Muscle of leg (tissue), 16 donors: ENCODE measurements at places on chromosomes 3 and 15. TPM values are rescaled to one million over a fixed set of nuclear protein-coding genes. Genes with fewer than 3 reads are reported as not detected.

VPS8 gene
- polyA plus RNA-seq = 44.0 TPM

BFSP2 gene
- polyA plus RNA-seq = not detected

GP5 gene
- 0.23 TPM for polyA plus RNA-seq

GRCh38 chr3:42262525-42262924 lies 3.5 kb downstream of the CCK start:
- peak; percentile 31 for DNase-seq

- DNase-seq = peak; percentile 17
Measured at GRCh38 chr3:179768080-179768479, 115.2 kb downstream of the USP13 start.

GRCh38 chr3:117630469-117630868 lies 920.9 kb downstream of the TUSC7 start:
- peak; percentile 46 for DNase-seq

DNA sequence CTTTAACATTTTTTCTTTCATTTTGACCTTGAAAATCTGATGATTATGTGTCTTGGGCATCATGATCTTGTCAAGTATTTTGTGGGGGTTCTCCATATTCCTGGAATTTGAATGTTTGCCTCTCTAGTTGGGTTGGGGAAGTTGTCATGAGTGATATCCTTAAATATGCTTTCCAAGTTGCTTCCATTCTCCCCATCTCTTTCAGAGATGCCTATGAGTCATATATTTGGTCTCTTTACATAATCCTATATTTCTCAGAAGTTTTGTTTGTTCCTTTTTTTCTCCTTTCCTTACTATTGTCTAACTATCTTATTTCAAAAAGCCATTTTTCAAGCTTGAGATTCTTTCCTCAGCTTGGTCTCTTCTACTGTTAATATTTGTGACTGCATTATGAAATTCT lies 69.0 kb upstream of the CCDC80 start:
- no peak for DNase-seq

DNA sequence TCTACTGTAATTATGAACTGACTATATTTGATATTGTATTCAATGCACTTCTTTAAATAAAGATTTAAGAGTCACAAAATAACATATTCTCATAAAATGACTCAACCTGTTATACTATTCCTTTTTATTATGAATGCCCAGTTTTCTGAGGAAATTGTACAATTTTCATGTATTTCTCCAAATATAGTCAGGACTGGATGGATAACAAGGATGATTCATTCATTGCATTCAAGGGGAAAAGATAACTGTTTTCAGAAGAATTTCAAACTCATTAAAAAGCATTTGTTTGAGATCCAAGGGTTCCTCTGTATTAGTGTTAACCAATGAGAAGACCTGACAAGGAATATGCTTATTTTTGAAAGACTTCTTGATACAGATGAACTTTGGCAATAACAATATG lies 163.7 kb downstream of the MEIS2 start:
- DNase-seq = no peak

DNA sequence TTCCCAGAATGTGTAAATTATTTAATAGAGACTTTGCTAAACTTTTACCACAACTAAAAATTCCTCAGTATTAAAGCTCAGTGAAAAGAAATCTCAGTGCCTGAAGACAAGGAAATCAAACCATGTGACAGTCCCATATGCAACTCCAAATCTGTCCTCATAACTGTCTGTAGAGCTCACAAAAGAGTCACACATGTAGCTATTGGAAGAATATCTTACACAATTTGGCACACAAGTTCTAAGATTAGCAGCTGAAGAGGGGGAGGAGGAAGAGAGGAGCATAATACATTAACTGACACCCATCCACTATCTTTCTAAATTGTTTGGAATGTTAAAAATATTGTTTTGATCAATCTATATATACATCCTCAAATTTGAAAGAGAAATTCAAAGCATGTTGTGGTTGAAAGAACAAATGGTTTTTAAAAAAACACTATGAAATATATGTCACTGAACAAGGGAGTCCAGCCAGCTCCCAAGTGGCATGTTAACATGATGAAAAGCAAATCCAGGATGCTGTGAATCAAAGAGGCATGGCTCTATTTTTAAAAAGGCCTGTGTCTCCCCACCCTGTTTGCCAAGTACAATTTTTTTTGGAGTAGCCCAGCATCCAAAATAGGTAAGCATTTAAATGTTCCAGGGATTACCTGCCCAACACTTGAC lies 126.3 kb upstream of the NANOGP8 start:
- DNase-seq = no peak

DNA sequence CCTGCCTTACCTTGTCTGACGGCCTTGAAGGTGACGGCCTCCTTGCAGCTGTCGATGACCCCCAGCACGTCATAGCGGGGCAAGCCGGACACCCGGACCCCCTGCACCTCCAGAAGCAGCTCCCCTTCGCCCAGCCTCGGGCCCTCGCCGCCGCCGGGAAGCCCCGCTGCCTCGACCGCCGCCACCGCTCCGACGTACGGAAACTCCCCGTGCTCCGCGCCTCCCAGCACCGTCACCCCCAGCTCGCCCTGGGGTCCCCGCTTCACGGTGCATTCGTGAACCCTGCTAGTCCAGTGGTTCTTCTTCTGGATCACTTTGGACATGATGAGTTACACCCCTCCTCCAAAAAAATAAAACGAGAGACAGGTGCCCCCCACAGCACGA lies 740 bp downstream of the MAGI1 start:
- DNase-seq = no peak

TERB2 gene
- polyA plus RNA-seq = not detected

DNA sequence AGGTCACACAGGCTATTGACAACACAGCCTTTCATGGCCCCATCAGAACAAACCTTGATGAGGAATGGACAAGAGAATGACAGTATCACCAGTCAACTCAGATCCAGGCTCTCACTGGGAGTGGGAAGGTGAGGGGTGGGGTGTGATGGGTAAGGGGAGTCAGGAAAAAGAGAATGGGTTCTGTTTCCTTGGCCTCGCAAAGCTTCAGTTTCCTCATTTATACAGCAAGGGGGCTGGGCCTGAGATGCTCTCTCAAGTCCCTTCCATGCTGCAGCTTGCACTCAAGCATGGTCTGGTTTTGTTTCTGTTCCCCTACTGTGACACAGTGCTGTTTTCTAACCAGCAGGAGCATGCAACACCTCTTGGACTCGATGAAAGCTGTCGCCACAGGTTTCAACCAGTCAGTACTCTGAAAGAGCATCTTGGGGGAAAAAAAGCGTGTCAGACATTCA lies 65.7 kb upstream of the IL12A start:
- DNase-seq = no peak

DNA sequence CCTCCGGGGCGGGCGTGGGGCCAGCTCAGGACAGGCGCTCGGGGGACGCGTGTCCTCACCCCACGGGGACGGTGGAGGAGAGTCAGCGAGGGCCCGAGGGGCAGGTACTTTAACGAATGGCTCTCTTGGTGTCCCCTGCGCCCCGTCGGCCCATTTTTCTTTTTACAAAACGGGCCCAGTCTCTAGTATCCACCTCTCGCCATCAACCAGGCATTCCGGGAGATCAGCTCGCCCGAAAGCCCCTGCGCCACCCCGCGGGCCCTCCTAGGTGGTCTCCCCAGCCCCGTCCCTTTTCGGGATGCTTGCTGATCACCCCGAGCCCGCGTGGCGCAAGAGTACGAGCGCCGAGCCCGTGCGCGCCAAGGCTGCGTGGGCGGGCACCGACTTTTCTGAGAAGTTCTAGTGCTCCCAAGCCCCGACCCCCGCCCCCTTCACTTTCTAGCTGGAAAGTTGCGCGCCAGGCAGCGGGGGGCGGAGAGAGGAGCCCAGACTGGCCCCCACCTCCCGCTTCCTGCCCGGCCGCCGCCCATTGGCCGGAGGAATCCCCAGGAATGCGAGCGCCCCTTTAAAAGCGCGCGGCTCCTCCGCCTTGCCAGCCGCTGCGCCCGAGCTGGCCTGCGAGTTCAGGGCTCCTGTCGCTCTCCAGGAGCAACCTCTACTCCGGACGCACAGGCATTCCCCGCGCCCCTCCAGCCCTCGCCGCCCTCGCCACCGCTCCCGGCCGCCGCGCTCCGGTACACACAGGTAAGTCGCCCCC lies at the start of gene THBS1:
TSS of gene THBS1 (plus strand) at position 595 of the 757 bp plus-strand sequence. CDS start 779 bp downstream, outside the sequence.
- peak; percentile 97 for DNase-seq

- DNase-seq = no peak
Measured at GRCh38 chr15:68683551-68683950, 104.8 kb downstream of the CORO2B start.

ARL14 gene
- polyA plus RNA-seq = not detected

- DNase-seq = peak; percentile 46
Measured at GRCh38 chr3:87696124-87697013, 362.4 kb downstream of the CGGBP1 start.

DNA sequence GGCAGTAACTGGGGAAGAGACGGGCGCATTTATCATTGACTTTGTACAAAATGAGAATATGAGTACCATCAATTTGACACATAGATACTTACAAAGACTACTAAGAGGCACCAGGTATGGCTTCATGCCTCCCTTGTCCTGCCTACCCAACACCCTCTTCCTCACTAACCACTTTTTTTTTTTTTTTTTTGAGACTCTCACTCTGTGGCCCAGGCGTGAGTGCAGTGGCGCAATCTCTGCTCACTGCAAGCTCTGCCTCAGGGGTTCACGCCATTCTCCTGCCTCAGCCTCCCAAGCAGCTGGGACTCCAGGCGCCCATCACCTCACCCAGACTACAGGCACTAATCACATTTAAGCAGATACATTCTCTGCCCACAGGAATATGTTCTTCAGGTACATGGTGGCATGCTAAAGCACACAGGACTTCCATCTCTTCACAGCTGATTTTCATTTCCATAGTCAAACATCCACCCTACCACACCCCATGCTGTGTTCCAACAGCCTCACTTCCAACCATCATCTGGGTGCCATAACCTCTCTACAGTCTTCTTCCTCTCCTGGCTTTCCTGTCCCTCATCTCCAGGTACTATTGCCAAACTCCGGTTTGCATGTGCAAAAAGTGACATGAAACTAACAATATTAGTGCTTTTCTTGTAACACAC lies 41.7 kb downstream of the RAB27A start:
- DNase-seq = no peak

GRCh38 chr3:58222161-58222724 lies 11.5 kb upstream of the DNASE1L3 start:
- DNase-seq = no peak

DNA sequence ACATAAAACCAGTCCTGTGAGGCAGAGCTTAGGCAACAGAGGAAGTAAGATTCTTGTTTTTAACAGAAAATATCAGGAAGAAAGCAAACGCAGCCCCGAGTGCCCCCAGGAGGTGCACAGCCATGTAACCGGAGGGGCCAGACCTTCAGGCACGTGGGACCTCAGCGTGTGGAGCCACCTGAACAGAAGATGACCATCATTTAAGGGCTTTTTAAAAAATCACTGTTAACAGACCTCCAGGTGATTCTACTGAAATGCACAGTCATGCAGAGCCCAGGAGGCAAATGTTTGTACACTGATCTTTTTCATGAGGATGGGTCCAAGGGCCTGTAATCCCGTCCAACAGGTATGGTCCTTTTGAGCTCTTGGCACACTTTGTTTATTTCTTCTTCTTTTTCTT lies 38.8 kb downstream of the SPG21 start:
- no peak for DNase-seq

- DNase-seq = no peak
Measured at GRCh38 chr3:4774531-4774930, 204.7 kb upstream of the BHLHE40 start.

GRCh38 chr3:68728343-68728742 lies 204.0 kb downstream of the TAFA4 start:
- peak; percentile 64 for DNase-seq

- no peak for DNase-seq
Measured at GRCh38 chr3:11909726-11910125, 63.0 kb upstream of the TAMM41 start.

SYNPR gene
- polyA plus RNA-seq = not detected

- DNase-seq = peak; percentile 16
Measured at GRCh38 chr3:159637883-159638542, 350.6 kb upstream of the IL12A start.

LRRC31 gene
- polyA plus RNA-seq = not detected

- DNase-seq = no peak
Measured at GRCh38 chr3:122271246-122271898, 53.7 kb upstream of the CSTA start.

GRCh38 chr3:126666658-126667528 lies 12.0 kb upstream of the TXNRD3 start:
- DNase-seq = no peak

GRCh38 chr3:102068327-102068726 lies 219.0 kb downstream of the NFKBIZ start:
- no peak for DNase-seq
